ENCODE measurements at places on chromosomes 3 and 15.

DNA sequence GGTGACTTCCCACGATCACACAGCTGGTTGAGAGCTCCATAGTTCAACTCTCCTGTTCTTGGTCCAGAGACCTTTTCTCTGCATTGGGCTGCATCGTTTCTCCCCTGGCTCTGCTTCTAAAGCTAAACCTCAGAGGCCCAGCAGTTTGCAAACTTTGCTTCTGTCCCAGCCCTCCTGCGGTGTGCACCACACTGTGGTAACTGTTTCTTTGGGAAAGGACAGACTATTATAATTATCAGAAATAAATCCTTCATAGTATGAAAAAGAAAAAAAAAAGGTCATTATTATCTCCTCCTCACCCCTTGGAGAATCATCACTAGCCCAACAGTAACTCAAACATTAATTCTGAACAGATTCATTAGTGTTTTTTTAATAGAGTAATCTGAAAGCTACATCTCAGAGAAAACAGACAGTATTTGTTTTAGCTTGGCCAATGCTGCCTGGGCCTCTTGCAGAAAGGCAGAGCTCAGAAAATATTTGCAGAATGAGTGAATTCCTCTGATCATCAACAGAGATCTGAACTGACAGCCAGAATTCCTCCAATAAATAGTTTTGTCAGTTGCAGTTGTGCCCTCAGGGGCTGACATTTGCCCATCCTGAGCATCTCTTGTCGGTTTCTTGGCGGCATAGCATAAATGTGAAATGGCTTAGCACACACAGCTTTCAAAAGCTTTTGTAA lies 52.9 kb downstream of the BFSP2 start:
- no peak for DNase-seq

GRCh38 chr15:88652456-88653199 lies 13.8 kb downstream of the ISG20 start:
- no peak for DNase-seq

- DNase-seq = no peak
Measured at GRCh38 chr3:157741607-157742006, 238.4 kb upstream of the VEPH1 start.

DNA sequence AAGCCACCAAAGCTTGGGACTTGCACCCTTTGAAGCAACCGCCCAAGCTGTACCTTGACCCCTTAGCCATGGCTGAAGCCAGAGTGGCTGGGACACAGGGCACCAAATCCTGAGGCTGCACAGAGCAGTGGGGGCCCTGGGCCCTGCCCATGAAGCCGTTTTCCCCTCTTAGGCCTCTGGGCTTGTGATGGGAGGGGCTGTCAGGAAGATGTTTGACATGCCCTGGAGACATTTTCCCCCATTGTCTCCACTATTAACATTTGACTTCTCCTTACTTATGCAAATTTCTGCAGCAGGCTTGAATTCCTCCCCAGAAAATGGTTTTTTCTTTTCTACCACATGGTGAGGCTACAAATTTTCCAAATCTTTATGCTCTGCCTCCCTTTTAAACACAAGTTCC lies 522.2 kb downstream of the EDEM1 start:
- DNase-seq = no peak

GRCh38 chr3:40800343-40800742 lies 275.6 kb downstream of the ZNF621 start:
- DNase-seq = no peak

DNA sequence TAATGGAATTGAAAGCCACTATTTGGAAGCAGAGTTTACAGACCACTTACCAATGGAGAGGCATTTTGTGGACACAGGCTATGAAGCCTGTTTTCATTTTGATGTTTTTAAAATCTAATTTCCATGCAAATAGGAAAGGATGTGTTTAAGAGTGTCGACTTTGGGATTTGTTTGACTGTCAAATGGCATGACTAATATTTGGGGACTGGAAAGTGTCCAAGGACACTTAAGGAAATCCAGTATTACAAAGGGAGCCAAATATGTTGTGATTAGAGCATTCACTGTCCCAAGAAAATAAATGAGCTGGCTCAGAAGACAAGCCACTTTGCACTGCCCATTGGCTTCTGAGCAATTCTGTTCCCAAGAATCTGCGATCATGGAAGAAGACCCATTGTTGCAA lies 34.0 kb upstream of the SLC6A11 start:
- no peak for DNase-seq

- no peak for DNase-seq
Measured at GRCh38 chr3:24296441-24297205, 198.0 kb downstream of the THRB start.

DNA sequence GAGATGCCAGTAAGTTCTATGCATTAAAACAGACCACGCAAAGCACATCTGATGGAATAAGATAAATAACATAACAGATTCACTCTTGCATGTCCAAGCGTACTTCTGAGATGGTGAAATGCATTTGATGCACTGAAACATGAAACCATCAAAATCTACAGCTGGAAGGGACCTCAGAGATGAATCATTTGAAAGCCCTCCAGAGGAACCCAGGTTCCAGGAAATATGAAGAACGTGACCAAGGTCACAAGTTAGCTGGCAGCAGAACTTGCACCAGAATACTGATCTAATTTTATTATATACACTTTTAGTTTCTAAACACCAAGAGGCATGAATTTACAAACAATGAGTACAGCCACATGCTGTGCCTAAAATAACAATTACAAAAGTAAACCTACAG lies 957.1 kb downstream of the FHIT start:
- DNase-seq = no peak

GRCh38 chr3:151906751-151907150 lies 33.3 kb downstream of the SUCNR1 start:
- DNase-seq = no peak

- no peak for DNase-seq
Measured at GRCh38 chr3:133448478-133449122, 48.7 kb downstream of the BFSP2 start.

DNA sequence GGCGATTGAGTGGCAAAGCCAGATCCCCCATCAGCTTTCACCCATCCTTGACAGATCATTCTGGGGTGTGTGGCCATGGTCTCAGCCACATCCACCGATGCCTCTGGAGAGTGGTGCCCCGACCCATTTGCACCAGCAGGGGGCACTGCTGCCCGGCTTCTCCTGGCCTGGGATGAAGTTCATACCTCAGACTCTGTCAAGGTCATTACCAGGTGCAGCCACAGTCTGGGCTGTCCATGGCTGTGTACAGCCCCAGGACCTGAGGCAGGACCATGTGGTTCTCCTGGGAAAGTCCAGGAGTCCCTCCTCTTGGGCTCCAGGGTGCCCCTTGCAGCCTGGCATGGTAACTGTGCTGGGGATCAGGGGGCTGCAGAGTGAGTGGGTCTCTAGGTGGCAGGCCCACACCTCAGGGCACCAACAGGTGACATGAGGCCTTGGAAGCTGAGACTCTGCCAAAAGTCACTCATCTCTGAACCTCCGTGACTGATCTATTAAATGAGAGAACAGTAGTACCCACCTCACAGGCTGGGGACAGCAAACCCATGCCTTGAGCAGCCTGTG lies 67.2 kb downstream of the CACNA2D2 start:
- peak; percentile 71 for DNase-seq

- DNase-seq = no peak
Measured at GRCh38 chr3:184169896-184170875, 4.5 kb upstream of the AP2M1 start.

DNA sequence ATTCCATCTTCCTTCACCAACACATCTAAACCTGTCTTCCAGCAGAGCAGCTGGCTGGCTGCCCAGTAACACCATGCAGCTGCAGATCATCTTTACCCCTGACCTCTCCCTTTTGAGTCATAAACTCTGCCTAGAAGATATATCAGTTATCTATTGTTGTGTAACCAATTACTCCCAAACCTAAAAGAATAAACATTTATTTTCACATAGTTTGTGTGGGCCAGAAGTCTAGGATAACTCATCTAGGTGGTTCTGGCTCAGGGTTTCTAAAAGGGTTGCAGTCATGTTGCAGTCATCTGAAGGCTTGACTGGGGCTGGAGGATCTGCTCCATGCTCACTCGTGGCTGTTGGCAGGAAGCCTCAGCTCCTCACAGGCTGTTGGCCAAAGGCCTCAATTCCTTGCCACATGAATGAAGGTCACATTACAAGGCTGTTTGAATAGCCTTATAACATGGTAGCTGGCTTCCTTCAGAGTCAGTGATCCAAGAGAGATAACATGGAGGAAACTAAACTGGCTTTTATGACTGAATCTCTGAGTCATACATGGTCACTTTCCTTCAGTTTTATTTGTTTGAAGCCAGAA lies 92.8 kb downstream of the GOLIM4 start:
- DNase-seq = no peak

DNA sequence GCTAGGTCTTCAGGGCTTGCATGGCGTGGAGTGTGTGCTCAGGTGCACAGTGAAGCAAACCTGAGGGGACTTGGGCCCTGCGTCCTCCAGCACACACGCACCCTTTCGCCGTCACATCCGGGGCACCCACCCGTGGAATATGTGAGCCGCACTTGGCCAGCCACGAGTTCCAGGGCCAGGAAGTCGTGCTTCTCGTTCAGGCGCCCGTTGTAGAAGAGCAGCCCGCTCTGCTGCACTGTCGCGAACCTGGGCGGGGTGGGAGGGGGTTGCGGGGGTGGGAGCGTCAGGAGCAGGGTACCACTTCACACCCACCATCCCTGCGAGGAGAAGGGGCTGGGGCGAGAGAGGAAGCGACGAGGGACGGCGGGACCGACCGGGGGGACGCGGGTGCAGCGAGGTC lies 7.1 kb downstream of the CELSR3 start:
- DNase-seq = no peak

- no peak for DNase-seq
Measured at GRCh38 chr3:110391640-110392395, 679.8 kb upstream of the NECTIN3 start.

All from stimulated activated CD4-positive, alpha-beta T cell treated with anti-CD3 and anti-CD28 coated beads, TNF-alpha, amount 100 ng/mL, for 1 hour (primary cell).